Stromal cell of bone marrow (primary cell): ENCODE measurements at places on chromosomes 13 and 19.
A peak's percentile ranks its signal among the peaks of the same experiment; 100 is the strongest.

- no peak for DNase-seq
Measured at GRCh38 chr13:111898956-111899713, 167.8 kb upstream of the SOX1 start.

- DNase-seq = no peak
Measured at GRCh38 chr19:36081385-36081784, 26.7 kb downstream of the WDR62 start.

DNA sequence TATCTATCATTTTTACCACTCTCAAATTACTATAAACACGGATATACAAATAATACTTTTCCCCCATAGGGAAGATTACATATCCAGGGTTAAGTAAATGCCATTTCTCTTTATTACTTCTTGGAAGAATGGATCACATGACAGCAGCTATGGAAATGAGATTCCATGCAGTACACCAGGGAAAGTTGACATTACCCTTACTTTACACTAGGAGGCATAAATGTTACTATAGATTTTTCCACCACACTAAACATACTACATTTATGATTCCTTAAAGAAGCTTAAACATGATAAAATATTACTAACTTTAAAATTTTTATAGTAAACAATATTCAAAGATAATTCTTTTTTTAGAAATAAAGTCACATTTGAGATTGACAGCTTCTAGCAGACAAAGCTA, 611.4 kb downstream of the PCDH9 start:
- peak; percentile 14 for DNase-seq

DNA sequence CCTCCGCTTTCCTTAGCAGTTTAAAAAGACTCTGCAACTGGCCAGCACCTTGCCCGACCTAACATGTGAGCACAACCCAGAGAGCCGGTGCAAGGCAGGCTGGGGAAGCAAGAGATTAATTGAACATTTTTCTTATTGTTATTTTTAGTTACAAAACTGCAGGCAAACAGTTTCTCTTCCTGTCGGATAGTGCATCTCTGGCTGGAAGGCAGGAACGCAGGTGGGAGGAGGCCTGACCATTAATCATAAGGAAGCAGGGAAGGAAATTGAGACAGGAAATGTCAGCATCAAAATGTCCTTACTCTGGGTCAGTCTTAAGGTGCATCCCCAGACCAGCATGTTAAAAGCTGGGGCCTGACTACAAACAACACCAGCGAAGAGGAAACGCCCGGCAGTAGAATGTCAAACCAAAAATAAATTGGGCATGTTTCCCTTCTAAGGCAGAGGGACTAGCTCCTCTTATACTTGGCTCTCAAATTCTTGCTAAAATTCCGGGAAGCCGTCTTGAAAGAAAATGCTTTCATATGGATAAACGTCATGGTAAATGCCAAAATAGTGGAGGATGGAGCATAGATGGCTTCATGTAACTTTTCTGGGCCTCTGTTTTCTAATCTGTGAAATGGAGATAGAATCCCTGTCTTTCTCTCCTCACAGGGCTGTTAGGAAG, 226.8 kb downstream of the RAP2A start:
- no peak for DNase-seq

DNA sequence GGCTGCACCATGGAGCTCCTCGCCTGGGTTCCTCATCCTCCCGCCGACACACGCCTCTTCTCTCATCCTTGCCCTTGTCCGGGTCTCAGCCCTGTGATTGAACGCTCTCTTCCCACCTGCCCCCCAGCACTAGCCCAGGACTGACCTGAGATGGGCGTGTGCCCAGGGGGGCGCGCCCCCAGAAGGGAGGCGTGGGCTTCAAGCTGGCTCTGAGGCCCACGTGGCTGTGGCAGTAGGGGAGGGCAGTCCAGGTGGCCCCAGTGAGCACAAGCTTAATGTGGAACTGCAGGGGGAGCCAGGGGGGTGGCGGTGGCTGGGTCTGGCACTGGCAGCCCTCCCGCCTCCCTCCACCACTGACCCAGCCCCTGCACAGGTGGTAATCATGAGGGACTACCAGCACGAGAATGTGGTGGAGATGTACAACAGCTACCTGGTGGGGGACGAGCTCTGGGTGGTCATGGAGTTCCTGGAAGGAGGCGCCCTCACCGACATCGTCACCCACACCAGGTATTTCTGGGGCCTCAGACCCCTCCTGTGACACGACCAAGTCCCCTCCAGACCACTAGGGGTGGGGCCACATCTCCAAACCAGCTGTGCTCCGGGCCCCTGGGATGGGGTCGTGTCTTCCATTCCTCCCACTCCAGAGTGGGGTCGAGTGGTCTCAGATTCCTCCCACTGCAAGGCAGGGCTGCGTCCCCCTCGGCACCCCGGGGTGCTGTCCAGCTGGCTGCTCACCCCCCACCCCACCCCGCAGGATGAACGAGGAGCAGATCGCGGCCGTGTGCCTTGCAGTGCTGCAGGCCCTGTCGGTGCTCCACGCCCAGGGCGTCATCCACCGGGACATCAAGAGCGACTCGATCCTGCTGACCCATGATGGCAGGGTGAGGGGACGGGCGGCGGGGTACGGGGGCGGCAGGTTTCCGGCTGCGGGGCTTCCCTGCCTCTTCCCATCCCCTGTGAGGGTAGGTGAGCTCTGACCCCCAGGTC, 21.9 kb upstream of the NCCRP1 start:
- DNase-seq = no peak

DNA sequence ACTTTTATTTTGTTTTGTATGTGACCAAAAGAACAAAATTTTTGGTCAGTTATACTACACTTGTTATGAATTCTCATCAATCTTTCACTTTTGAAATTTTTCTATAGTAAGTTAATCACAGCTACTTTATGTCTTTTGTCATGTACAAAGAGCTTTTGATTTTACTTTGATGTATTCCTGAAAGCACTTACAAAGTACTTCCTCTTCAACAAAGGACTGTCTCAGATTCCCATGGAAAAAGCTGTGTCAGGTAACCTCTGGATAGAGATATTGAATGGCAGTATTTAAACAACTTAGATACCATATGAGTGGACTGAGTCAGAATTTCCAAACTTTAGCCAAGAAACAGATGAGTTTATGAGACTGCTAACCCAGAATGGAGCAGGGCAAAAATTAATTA, 689.3 kb upstream of the ATXN8OS start:
- no peak for DNase-seq

GRCh38 chr13:47661076-47661475, 340.0 kb downstream of the SUCLA2 start:
- DNase-seq = peak; percentile 36

DNA sequence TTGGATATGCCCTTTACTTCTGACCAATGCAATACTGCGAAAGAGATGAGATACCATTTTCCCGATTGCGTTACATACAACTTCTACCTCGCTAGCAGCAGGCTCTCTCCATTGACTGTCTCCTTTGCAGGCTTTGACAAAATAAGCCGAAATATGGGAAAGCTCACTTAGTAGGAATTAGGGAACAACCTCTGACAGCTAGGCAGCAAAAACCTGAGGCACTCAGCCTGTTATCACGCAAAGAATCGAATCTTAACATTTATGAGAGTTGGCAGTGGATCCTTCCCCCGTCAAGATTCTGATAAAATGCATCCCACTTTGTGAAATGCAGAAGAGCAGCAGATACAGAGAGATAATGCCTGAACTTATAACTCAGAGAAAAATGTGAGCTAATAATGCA, 1379.5 kb upstream of the PCDH9 start:
- no peak for DNase-seq

DNA sequence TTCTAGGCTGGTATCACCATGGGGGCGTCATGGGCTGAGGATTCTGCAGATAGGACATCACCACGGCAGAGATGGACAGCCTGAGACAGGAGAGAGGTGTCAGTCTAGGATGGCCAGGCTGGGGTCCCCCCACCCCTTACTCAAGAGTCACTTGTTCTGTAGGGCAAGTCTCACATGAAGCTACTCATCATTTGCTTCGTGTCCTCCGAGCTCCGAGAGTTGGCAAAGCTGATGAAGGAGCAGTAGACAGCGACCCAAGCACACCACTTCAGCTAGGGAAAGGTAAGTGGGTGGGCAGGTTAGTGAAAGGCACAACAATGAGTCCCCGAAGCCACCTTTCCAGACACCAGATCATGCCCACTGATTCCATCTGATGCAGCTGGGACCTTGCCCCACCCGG, 1.7 kb downstream of the WDR83 start:
- DNase-seq = no peak

- no peak for DNase-seq
Measured at GRCh38 chr13:37148501-37148900, 43.0 kb upstream of the CSNK1A1L start.

DNA sequence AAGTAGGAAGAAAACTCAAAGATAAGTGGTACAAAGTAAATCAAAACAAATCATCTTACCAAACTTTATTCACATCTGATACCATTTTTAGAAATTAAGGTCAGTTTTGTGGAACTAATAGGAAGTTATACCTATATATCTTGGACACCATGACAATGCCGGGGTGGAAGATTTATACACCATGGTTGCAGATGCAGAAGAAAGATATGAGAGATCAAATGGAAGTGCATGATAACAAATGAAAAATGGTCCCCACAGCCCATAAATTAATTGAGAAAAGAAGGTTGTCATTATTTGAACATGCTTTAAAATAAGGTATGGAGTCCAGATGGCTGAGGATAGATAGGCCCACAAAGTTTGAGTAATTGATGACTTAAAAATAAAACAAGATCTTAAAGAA, 276.8 kb downstream of the TSHZ3 start:
- DNase-seq = no peak

- peak; percentile 33 for DNase-seq
Measured at GRCh38 chr13:23427881-23428528, 5.5 kb downstream of the SACS start.

DNA sequence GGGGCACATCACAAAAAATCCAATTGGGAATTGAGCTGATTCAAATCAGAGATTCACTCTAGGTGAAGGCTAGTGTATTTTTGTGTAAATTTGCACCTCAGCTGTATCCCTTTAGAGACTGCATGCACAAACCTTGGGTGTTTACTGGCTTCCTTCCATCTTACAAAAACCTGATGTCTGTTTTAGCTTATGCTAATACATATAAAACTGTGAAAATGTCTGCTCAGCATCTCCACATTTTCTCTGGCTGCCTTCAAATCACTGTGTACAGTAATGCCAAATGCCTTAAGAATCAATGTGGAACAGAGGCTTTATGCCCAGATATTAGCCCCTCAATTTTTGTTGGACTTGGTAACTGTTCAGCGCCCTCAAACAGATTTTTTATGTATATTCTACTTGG, 675.8 kb upstream of the SLITRK6 start:
- DNase-seq = no peak

DNA sequence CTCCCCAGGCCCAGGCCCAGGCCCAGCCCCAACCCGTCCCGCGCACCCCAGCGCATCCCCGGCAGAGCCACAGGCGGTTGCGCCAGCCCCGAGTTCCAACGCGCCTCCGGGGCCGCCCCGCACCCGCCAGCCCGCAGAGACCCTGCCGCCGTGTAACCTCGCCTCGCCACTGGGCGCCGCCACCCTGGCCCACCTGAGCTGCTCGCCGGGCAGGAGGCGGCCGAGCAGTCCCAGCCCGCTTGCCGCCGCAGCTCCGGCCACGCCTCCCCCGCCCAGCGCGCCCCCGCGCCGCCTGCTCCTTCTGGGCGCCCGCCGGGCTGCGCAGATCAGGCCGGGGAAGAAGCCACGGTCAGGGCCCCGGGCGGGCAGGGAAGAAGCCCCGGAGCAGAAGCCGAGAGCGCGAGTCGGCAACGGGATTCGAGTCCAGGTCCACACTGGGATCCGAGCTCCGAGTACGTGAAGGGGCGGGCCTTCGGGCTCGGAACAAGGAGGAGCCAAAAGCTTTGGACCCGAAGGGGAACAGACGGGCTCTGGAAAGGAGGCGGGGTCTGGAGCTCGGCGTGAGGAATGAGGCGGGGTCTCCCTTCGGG, at the start of gene MBOAT7:
Gene MBOAT7 (minus strand): TSS at position 436 of the 590 bp plus-strand sequence. CDS start 1,072 bp downstream, outside the sequence.
- DNase-seq = no peak

GRCh38 chr13:100561599-100562204, 26.9 kb downstream of the GGACT start:
- DNase-seq = no peak
